ENCODE measurements at places on chromosomes 5 and 9.

DNA sequence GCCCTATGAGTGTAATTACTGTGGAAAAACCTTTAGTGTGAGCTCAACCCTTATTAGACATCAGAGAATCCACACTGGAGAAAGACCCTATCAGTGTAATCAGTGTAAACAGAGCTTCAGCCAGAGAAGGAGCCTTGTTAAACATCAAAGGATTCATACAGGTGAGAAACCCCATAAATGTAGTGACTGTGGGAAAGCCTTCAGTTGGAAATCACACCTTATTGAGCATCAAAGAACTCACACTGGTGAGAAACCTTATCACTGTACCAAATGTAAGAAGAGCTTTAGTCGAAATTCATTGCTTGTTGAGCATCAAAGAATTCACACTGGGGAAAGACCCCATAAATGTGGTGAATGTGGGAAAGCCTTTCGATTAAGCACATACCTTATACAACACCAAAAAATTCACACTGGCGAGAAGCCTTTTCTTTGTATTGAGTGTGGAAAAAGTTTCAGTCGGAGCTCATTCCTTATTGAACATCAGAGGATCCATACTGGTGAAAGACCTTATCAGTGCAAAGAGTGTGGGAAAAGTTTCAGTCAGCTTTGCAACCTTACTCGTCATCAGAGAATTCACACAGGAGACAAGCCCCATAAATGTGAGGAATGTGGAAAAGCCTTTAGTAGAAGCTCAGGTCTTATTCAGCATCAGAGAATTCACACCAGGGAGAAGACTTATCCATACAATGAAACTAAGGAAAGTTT, 9.9 kb downstream of the ZNF189 start:
- no peak for DNase-seq

DNA sequence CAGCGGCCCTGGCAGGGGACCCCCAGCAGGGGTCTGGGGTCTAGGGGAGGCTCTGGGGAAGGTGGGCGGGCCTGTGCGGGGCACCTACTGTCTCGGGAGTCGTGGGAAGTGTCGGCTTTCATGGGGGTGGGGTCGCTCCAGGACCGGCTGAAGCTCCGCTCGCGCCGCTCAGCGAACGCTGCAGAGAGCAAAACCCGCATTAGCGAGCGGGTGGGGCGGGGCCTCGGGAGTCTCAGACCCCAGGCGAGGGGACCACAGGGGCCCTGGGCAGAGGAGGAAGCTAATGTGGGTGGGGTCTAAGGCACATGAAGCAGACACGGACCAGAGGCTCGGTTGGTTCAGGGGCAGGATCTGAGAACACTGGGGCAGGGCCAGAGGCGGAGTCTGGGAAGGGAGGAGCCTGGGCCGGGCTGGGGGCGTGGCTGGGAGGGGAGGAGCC, 5.5 kb downstream of the NSMF start:
- peak; percentile 59 for DNase-seq

- no peak for DNase-seq
Measured at GRCh38 chr9:130739081-130739480, 45.5 kb downstream of the EXOSC2 start.

DNA sequence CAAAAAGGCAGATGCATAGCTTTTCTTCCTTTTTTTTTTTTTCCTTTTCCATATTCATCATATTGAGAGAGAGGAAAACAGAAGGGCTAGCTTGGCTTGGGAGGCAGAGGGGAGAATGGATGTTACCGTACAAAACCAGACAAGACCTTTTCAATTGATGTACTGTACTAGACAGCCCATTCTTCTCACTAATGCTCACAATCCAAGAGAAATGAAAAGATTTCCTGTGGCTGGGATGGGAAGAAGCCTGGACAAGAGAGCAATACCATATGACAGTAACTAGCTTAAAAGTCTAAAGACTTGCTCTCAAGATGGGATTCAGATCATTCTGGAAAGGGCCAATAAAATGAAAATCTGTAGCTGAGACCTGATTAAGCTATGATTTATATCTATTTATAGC, 3.4 kb downstream of the CEMIP2 start:
- no peak for DNase-seq

Data from stimulated activated CD4-positive, alpha-beta T cell treated with anti-CD3 and anti-CD28 coated beads, TNF-alpha, amount 100 ng/mL, for 48 hours (primary cell).